K562 (cell line): ENCODE measurements at places on chromosomes 12 and 14. TPM values are rescaled to one million over a fixed set of nuclear protein-coding genes. Genes with fewer than 3 reads are reported as not detected.

Gene SSTR1
- total RNA-seq, result not detected in 2 replicates

Gene EXOC3L4
- total RNA-seq, result 5.4 and 6.7 TPM in 2 replicates

Gene PMCH
- total RNA-seq, result not detected in 2 replicates

- no peak for DNase-seq
Observed at GRCh38 chr12:4586500-4586899, 24.5 kb downstream of the DYRK4 start.

DNA sequence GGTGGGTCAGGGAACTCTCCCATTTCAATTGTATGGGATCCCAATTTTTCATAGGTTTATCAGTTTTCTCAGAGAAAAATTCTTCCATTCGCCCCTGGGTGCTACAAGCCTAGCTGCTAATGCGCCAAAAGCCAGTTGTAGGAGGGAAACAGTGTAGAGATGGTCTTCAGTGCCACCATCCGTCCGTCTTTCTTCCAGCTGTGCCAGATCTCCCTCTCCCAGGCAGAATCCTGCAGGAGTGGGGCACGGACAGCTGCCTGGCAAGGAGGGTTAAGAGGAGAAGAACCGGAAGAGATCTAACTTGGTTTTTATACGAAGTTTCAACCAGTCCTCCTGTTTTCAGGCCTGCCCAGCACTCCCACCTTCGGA lies 38.9 kb upstream of the FUT8 start:
- DNase-seq, result no peak

- no peak for DNase-seq
Observed at GRCh38 chr12:45326358-45326975, 110.6 kb downstream of the ANO6 start.

GRCh38 chr12:47079981-47080724 lies 394 bp upstream of the AMIGO2 start:
- peak; percentile 27 for DNase-seq

DNA sequence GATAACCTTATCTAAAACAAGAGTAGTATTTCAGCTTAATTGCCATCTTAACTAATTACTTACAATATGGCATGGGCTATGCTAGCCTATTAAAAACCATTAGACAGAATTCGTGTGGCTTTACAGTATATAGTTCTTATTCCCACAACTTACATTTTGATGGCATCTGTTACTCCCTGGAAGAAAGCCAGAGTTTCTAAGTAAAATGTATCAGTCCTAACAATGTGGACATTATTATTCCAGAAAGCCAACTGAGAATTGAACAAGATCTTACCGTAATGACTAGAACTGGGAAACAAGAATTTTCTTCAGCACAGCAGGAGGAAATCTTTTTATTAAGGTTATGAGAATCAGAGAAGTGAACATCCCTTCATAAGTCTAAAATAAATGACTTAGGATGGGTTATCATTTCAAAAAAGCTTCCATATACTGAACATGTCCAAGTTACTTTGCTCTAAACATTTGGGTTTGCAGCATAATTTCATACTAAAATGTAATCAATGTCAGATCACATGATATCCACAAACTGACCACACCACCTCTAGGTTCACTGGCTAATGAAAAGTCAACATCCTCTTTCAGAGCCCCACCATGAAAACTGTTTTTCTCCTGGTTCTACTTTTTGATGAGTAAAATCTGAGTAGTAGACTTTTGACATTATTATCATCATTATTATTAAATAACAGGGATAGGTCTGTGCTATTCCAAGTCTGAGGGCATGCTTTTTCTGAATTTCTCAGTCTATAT lies 179.7 kb downstream of the SSPN start:
- no peak for DNase-seq

DNA sequence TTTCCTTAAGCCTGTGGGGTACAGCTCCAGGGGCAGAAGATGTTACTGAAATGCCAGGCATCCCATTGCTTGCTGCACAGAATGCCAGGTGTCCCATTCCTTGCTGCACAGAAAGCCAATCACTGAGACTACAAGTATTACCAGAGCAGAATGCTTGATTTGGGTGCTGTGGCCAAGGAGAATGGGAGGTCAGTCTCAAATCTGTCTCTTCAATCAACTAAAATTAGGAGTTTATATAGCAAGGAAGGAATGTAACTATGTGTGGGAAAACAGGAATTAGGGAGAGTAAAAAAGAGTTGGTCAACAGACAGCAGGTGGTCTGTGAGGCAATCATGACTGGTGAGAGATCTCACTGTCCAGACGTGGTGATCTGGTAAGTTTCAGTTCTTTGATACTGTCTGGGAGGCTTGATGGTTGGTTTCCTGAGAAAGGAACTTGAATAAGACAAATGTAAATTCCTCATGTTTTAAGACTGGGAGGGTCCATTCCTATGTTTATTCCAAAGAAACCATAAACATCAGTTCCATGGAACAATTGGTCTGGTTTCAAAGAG lies 31.2 kb upstream of the VASH1 start:
- DNase-seq, result no peak
